Stimulated activated CD8-positive, alpha-beta memory T cell treated with anti-CD3 and anti-CD28 coated beads, Interleukin-4, amount 100 ng/mL, for 1 hour (primary cell): ENCODE measurements at places on chromosomes 13 and 19.
A peak's percentile ranks its signal among the peaks of the same experiment; 100 is the strongest.

DNA sequence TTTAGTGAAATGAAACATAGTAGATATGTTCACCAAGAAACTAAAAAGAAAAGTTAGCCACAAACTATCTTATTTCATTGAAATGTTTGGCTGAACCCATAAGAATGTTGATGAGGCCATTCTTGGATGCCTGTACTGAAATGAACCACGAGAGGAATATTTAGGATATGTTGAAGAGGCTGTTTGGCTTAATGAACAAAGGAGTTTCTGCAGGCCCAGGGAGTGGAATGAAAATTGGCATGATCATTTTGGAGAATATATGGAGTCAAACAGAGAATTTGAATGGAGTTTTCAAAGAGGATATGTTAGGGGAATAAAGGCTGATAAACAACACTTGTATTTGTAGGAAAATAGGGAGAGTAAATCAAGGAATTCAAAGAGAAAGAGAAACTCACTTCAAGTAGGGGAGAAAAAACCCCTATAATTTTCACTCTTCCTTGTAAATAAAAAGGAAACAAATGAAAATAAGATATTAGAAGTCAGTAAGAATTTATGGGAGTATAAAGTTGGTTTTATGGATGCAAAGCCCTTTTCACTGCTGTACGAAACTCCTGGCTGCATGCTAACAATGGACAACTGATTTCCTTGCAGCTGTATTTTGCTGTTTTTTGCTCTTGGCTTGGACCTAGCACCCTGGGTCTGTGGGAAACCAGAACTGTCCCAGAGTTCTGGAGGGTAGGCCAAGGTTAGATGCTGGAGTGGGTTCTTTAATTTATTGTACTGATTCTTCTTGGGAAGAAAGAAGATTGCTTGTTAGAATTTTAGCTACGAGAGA, 36.5 kb downstream of the KL start:
- DNase-seq: no peak

DNA sequence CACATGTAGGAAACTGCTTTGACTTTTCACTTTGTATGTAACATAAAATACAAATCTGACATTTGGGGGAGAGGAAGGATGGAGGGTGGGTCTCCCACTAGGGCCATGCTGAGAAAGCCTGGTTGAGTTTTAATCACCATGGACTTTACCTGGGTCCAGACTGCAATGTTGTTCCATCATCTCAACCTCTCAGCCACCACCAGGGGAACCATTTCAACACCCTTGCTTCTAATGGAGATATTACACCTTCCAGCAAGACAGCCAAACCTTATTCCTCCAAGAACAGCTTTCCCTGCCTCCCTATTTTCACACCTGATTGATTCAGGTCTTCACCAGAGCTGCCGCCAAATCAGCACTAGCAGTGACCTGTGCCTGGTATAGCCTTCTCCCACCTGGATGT, 56.0 kb downstream of the ZAR1L start:
- no peak for DNase-seq

DNA sequence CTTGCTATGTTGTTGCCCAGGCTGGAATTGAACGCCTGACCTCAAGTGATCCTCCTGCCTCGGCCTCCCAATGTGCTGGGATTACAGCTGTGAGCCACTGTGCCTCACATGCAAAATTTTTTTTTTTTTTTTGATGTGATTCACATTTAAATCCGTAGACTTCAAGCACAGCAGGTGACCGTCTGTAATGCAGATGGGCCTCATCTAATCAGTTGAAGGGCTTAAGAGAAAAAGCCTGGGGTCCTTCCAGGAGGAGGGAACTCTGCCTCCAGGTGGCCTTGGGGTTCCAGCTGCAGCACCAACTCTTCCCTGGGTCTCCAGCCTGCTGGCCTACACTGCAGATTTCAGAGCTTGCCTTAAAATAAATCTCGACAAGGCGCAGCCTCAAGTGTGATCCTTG, 43.6 kb downstream of the GADD45B start:
- DNase-seq: no peak

DNA sequence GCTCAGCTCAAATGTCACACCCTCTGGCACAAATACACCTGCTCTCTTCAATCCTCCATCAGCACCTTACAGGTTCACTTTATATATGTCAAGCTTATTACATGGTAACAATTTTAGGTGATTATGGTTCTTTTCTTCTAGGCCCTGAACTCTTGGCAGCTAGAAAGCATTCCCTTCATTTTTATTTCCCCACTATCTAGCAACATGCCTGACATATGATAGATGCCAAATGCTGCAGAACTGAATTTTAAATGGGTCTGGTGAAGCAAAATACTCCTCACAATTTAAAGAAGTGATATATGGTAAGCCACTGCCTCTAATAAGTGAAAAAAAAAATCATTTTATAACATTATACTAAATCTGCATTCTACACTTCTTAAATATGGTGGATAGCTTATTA, 95.2 kb downstream of the USP12 start:
- no peak for DNase-seq

- no peak for DNase-seq
Measured at GRCh38 chr13:43730642-43731041, 56.1 kb downstream of the ENOX1 start.

- no peak for DNase-seq
Measured at GRCh38 chr13:32495429-32495828, 43.2 kb downstream of the N4BP2L2 start.

DNA sequence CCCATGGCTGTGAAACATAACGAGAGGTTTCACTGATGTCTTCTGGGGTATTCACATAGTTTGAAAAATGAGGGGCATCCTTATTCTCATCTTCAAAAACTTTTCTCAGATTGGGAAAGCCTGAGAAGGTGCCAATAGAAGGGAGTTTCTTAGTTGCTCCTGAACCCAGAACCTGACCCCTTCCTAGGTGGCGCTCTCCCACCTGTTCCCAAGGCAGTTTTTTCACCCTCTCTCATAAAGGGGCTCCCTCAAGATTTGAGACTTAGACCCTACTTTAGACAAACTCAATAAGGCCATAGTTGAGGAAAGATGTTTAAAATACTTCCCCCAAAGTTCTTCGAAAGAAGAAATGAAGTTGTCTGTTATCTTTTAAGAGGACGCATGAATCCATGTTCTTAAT, 142.2 kb downstream of the FGF9 start:
- no peak for DNase-seq

DNA sequence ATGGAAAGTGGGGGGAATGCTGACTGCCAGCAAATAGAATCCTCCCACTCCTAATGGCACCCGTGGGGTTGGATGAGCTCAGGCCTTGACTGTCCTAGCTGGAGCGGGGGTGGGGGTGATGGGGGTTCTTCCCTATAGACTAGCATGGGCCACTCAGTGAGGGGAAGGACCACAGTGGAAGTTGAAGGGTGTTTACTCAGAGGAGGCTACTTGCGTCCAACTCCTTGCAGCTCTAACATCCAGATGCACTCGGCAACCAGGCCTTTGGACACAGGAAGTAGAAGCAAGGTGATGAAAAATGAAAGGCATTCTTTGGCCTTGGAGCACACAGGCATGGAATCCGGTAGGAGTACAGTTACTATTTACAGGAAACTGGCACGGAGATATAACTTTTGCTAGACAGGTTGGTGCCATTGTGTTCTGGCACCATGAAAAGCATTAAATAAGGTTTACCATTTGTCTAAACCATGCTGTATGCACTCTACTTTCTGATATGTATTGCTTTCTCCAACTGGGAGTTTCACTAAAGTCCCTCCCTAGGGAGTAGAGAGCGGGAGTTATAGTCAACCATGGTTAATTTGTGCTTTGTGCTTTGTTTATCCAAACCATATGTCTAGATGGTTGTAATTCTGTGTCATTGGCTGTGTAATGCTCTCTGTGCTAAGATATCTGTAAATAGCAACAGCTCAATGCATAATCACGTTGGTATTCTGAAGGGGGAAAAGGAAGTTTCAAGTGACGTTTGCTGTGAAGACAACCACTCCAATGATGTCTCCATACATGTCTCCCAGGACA, 125.3 kb downstream of the TSHZ3 start:
- no peak for DNase-seq

DNA sequence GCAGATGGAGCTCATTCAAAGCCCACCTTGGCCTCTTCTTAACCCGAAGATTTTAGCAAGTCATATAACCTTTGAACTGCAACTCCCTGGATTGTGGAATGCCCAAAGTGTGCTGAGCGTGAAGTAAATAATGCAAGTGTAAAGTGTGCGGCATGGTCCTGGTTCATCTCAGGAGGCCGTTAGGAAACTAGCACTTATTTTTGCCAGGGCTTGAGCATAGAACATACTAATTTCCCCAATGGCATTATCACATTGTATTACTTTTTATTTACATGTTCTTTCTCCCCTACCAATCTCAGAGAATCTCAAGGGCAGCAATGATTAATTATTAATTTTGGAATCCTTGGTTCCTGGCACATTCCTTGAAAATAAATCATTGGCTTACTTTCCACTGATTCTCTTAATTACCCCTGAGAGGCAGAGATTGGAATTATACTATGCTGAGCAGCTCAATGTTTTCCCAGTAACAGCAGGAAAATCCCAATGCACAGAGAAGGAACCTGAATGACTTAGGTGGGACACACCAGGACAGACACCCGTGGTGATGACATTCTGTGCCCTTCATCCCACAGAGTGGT, 128.8 kb upstream of the GJB6 start:
- no peak for DNase-seq

- DNase-seq: no peak
Measured at GRCh38 chr19:9956956-9957355, 20.6 kb upstream of the OLFM2 start.

GRCh38 chr19:33661336-33661735, 39.6 kb downstream of the CHST8 start:
- no peak for DNase-seq

- DNase-seq: no peak
Measured at GRCh38 chr13:33838647-33839046, 20.7 kb downstream of the RFC3 start.

GRCh38 chr19:3057275-3057714, 5.0 kb downstream of the TLE5 start:
- DNase-seq: no peak

- no peak for DNase-seq
Measured at GRCh38 chr19:48674216-48674809, 1.5 kb upstream of the NTN5 start.

GRCh38 chr13:30739761-30740642, 4.7 kb downstream of the ALOX5AP start:
- DNase-seq: peak; percentile 34

- DNase-seq: no peak
Measured at GRCh38 chr13:35824395-35824794, 306.8 kb downstream of the DCLK1 start.
